Esophagus muscularis mucosa (tissue), 4 donors: ENCODE measurements at places on chromosomes 5 and 9. TPM values are rescaled to one million over a fixed set of nuclear protein-coding genes. Genes with fewer than 3 reads are reported as not detected.

Gene MCTP1
- 15.4 TPM for total RNA-seq

Gene ZNF346
- total RNA-seq: 14.4 TPM

Gene ENTREP1
- 16.2 TPM for total RNA-seq

Gene REEP2
- 28.5 TPM for total RNA-seq

Gene PCDHA11
- 0.69 TPM for total RNA-seq

Gene SHLD3
- 1.9 TPM for total RNA-seq

Gene MAP3K1
- total RNA-seq: 12.3 TPM

Gene SLC1A3
- 24.9 TPM for total RNA-seq

Gene ESM1
- 0.33 TPM for total RNA-seq

Gene FAM153A
- total RNA-seq: 1.4 TPM
